ENCODE measurements at places on chromosomes 7 and 10.

DNA sequence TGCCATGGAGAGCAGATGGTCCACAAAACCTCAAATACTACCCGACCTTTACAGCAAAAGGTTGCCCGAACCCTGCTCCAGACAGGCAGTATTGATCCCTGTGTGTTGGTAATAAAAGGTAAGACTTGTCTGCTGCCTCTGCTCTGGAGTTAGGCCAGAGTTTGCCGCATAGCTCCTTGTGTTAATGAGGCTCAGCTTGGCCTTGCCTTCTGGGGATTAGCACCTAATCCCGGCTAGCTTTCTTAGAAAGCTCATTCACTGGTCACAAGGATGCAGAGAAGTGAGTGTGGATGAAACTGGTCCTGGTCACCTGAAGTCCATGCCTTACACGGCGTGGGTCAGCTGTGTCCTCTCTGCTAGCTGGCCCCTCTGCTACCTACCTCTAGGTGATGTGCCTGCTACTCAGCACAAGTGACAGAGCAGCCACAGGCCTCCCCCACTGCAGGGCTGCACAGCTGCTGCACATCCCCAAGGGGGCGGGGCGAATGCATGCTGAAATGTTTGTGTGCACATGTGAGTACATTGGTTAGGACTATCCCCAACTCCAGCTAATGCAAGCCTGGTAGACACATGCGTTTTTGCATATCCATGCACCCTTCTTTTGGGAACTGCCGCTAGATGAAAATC lies 31.7 kb upstream of the SYPL1 start:
- DNase-seq, result no peak

DNA sequence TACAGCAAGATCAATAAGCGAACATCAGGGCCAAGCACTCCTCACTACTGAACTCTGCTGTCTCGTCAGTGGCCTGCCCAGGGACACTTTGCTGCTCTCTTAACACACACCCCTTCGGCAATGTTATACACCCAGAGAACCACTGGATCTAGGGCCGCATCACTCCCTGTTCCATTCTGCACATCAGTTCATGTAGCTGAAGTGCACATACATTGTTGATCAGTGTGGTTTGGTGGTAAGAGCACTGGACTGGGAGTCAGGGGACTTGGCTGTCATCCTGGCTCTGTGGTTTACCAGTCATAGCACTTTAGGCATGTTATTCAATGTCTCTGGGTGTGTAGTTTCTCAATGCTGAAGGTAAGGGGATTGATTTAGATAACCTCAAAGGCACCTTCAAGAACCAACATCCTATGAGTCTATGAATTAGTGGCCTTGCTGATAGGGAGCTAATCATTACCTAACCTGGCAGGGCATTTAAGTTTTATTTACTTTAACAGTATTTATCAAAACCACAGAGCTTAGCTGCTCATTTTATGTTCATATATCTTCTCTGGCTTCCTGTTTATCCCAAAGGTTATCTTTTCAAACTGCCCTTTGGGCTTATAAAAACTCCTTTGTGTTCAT lies 24.8 kb downstream of the DUSP5 start:
- DNase-seq, result no peak

DNA sequence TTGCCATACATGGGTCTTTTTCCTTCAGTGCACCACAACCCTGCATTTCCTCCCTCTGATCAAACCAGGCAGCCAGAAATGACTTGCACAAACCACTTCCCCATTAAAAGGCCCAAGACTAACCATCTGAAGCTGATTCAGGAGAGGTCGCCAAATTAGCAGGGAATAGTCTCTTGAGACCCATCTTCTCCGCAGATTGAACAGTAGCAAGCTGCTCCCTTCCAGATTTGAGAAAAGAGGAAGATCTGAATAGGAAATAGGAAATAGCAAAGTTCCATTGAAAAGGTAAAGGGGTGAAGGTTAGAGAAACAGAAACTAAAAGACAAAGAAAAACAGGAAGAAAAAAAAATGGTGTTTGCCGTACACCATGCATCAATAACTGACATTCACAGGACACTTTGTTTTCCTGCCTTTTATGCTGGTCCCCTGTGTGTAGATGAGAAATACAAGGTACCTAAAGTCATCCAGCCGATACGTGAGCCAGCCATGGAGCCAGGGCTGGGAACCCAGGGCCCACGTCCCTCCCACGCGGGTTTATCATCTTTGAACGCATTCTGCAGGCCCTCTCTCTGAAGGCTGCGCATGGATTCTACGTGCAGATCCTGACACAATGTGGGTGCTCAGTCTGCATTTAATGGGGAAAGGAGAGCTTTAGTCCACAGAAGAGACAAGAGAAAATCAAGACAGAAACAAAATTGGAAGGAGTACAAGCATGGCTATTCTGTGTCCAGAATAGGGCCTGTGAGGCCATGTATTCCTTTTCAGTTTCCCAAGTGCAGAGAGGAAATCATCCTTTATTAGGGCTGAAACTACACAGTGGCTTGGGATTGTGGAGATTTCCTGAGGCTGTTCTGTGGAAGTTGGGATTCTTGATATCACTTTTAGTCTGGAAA lies 268.4 kb upstream of the NPVF start:
- DNase-seq, result no peak

- DNase-seq, result no peak
Observed at GRCh38 chr7:132394283-132395198, 181.7 kb downstream of the PLXNA4 start.

DNA sequence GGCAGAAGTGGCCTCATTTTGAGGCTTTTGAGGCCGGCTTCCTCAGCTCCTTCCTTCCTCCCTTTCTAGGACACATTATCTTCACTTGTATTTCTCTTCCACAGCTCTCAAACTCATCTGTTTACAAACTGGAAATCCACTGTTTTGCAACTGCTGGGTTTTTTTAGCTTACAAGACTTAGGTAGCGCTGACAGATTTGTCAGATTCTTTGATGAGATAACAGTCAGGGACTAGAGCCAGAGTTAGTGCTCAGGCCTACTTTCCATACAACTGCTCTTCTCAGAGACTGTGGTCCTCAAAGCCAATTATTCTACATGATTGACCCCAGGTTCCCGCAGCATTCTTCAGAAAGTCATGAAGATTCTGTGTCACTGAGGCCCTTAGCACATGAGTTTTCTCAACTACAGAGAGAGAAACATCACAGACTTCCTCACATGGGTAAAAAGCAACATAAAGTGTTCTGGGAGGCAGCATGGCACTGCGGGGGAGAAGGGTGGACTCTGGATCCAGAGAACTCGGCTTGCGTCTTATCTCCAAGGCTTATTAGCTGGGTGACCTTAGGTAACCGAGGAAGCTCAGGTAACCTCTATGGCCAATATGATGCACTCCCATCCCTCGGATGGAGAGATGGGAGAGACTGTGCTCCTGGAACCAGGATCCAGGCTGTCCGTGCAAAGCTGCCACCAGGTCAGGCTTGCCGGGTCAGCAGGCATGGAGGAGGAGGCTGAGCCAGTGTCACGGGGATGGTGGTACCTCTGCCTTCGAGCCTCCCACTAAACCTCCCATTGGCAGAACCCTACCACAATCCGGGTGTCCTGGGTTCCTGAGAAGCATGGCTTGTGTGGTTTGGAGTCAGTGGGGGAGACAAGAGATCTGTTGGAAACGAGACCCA lies 10.5 kb downstream of the DDC start:
- DNase-seq, result no peak

DNA sequence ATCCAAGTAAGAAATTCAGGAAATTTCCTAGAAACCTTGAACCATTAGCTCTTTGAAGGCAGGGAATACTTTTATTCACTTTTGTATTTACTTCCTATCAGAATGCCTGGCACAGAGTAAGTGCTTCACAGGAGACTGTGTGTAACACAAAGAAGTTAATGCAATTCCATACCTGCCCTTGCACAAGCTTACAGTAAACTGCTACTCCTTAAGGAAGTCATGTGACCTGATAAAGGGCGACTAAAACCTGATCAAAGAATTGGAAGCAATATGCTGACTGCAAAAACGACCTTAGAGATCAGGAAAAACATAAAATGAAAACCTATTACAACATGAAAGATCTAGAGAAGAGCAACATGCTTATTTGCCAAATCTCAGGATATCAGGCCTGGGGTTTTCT lies 178.2 kb upstream of the HPS1 start:
- DNase-seq, result no peak

GRCh38 chr7:132590162-132590561 lies 13.9 kb upstream of the PLXNA4 start:
- no peak for DNase-seq

DNA sequence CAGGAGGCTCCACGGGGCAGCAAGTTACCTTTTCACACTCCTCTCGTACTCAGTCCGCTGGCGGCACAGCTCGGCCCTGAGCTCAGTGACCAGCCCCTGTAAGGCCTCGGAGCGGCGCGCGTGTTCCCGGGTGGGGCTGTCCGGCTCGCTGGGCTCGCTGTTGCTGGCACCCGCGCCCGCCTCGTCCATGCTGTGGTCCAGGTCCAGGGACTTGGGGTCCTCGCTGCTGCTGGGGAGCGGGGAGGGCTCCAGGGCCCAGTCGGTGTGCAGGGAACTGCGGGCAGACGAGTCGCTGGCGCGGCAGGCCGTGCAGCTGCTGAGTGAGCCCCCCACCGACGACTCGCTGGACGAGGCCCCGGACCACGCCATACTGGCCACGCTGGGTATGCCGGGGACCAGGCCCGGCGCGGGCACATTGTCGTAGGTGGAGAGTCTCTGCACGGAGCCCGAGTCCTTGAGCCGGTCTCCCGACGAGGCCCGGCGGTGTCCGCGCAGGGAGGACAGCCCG lies 143.8 kb downstream of the MAPK8 start:
- no peak for DNase-seq

GRCh38 chr7:41197769-41198168 lies 505.1 kb downstream of the INHBA start:
- no peak for DNase-seq

DNA sequence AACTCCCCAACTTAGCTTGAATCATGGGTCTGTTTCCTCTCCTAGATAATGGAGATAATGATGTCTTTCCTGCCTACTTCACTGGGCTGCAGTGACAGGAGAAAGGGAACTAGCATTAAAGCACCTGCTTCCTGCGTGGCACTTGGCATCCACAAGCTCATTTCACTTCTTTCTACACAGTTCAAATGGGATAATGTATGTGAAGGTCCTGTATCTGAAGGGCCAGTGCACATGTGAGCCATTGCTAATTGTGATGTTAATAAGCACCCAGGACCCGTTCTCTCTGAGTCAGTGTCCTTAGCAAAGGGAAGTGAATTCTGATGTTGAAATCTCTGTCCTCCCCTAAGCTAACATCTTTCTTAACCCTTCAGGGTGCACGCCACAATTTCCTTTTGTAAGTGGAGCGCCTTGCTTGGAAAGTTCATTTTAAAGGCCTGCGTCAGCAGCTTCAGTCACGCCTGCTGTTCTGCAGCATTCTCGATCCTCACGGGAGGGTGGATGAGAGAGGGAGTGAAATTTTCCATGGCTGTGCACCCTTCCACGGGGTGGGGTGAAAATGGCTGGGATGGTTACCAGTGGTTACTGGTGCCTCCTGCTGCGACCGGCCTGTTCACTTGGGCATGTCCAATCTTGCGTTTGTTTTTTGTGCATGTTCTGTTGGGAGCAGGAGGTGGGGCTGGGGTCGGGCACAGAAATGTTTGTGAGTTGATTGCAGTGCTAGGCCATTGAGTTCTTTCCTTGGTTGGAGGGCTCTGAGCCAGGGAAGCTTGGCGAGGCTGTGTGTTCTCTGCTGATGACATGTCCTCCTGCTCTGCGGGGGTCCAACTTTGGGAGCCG lies 59.2 kb downstream of the HK1 start:
- peak; percentile 75 for DNase-seq

- DNase-seq, result no peak
Observed at GRCh38 chr7:137151041-137151689, 192.4 kb downstream of the PTN start.
